ENCODE measurements at places on chromosomes 11 and 22.

- DNase-seq = no peak
Observed at GRCh38 chr11:9815486-9816136, 151.7 kb downstream of the SWAP70 start.

GRCh38 chr11:119350302-119350701, 3.8 kb upstream of the MFRP start:
- DNase-seq = no peak

GRCh38 chr22:19480173-19480568, 451 bp downstream of the CDC45 start:
- no peak for DNase-seq

GRCh38 chr11:95589893-95590612, 199.5 kb downstream of the FAM76B start:
- DNase-seq = no peak

DNA sequence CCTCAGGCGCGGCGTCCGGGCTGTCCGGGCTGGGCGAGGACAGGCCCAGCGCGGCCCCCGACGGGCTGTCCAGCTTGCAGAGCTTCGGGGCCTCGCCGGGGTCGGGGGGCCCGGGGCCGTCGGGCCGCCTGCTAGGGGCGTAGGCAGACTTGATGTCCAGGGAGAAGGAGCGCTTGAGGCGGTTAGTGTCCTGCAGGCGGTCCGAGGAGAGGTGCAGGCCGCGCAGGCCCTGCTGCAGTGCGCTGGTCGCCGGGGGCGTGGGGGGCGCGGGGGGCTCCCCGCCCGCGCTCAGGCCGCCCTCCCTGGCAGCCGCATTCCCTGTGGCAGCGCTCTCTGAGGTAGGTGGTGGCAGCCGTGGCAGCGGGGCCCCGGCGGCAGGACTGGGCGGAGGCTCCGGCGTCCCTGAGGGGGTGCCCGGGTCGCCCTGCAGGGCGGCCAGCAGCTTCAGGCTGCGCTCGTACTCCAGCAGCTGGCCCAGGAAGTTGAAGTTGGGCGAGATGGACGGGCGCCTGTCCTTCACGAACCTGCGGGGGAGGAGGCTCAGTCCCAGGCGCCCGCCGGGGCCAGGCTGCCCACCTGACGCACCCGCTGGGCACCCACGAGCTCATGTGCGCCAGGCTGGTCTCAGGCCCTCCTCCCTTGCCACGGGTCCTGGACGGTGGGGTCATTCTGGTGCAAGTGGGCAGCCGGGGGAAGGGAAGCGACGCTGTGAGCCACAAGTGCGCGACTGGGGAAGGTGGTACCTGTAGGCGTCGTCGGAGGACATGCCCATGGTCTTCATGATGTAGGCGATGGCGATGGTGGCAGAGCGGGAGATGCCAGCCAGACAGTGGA, 14.8 kb downstream of the DUSP8 start:
- DNase-seq = no peak

DNA sequence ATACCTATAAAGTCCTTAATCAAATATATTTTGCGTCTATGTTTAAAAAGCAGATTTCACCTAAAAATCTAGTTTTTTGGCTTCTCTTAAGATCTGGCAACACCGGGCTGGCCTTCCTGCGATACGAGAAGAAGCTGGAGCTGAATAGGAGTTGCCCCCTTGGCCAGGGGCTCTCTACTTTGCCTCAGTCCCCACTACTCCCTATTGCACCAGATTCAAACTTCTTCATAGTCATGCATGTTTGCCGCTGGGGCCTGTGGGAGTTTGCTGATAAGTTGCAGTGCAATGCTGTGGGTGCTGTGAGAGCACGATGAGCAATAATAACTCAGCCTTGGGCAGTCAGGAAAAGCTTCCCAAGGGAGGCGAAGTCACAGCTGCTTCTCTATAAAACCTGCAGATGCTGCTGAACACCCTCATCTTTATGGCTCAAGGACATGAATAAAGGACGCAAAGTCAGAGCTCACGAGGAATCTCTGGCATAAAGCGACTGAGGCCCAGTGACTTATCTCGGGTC, 15.2 kb upstream of the EIF3D start:
- no peak for DNase-seq

GRCh38 chr11:127926721-127927120, 660.6 kb downstream of the ETS1 start:
- no peak for DNase-seq

DNA sequence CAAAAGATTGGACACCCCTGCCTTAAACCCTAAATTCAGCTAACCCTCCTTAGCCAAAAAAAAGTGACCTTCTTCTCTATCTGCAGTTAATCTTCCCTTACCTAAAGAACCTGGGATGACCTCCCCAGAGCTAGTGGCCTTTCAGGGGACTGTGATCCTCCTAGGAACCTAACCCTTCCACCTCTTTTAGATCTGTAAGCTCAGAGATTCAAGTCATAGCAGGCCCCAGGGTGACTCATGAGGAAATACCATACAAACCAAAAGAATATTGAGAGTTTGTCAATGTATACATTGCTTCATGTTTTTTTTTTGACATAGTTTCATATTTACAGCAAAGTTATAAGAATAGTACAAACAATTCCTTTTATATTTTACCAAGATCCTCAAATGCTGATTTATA, 38.3 kb upstream of the CXCR5 start:
- no peak for DNase-seq

GRCh38 chr11:79237091-79237490, 203.7 kb downstream of the TENM4 start:
- DNase-seq = no peak

DNA sequence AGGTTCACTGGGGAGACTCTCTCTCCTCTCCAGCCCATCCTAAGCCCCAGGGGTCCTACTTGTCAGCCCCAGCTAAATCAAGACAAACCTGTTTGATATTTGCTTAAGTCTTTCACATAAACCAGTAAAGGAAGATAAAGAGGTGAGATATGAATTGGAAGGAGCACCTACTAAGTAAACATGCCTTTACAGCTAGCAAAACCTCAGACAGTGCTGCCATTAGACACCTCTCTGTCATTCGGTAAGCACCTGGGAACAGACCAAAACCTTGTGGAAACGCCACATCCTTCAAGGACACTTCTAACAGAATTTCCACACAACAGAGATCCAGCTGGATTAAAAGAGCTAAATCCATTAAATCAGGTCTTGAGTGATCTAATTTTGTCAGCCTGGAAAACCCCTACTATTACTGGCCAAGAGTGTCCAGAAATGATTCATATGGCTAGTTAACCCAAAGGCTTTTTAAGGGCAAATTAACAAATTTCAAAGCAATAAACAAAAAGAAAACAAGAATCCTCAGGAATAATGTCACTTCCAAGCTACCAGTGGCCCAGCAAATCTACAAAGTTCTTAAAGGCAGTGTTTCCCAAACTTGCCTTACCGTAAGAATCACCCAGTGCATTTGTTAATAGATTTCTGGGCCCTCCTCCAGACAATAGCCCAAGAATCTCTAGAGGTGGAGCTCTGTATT, 2.4 kb downstream of the VPS37C start:
- no peak for DNase-seq

DNA sequence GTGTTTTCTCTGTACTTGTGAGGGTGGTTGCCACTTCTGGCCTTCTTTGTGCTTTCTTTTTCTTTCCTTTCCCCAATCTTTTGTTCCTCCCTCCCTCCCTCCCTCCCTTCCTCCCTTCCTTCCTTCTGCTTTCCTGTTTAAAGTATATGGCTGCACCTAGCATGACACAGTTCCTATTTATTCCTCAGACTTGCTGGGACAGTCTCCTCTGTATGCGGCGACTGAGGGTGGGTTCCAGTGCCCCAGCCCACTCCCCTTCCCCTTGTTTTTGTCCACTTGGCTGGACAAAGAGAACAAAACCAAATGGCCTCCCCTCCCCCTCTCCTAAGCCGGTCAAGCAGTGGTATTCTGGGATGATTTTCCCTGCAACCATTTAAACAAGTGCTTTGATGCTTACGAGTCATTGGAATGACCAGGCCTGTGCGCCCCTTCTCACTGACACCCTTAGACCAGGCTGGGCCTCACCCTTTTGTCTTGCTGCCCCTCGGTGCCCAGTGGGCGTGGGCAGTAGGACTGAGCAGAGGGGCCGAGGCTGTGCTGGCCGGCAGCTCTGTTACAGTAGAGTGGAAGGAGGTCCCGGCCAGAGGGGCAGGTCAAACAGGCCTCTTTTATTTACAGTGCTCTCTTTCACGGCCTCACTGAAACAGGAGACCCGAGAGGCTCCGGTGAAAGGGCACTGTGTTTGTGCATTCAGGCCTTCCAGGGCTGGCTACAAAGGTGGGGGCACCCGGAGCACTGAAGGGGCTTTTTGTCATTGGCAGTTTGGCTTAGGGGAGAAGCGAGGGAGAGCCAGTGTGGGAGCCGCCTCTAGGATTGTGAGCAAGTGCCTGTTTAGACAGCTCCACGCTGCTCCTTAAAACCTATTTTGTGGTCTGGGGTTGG, 32.2 kb downstream of the ZBTB16 start:
- no peak for DNase-seq

DNA sequence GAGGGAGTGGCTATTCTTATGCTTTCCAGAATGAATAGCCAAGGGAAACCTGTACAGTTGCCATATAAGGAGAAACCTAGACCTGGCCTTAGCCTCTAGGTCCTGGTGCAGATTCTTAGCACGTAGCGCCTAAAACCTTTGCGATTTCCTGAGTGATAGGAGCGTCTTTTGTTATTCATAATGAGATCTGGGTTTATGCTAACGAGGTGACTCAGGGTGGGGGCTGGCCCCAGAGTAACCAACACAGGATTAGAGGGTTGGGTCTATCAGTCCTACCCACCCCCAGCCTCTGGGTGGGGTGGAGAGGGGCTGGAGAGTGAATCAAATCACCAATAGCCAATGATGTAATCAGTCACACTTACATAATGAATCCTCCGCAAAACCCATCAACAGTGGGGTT, 73.4 kb upstream of the PARVG start:
- no peak for DNase-seq

GRCh38 chr11:19821412-19821875, 108.8 kb downstream of the NAV2 start:
- DNase-seq = no peak

DNA sequence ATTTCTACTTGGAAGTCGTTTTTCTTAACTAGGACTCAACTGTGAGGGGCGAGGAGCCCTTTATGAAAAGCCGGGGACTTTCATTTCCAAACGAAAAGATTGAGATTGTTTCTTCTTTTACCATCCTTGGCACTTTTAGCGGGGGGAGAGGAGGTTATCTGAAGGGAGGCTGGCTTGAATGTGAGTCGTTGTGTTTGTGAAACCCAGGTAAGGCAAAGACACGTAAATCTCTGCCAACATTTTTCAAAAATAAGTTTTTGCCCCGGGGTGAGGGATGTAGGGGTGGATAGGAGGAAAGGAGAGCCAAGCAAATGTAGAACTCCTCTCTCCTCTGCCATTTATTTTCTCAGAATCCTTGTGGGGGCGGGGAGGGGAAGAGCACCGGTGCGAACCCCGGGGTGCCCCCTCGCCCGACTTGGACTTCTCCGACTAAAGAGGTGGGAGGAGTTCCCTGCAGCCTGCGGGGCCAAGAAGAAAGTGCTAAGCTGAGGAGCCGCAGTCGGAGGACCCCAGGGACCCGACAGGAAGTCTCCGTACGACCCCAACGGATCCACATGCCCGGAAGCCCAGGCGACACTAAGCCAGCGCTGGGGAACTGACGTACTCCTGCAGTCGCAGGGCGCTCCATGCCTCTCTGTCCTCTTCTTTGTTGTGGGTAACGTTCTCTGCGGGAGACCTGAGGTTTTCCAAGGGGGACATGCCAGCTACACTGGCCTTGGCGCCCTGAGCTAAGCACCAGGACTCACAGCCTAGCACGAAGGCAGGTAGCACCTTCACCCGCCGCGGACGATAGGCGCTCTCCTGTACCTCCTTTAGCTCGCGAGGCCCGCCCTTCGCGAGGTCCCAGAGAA, 2.4 kb upstream of the WT1 start:
- DNase-seq = no peak

GRCh38 chr22:36073476-36073875, 44.9 kb upstream of the RBFOX2 start:
- no peak for DNase-seq

DNA sequence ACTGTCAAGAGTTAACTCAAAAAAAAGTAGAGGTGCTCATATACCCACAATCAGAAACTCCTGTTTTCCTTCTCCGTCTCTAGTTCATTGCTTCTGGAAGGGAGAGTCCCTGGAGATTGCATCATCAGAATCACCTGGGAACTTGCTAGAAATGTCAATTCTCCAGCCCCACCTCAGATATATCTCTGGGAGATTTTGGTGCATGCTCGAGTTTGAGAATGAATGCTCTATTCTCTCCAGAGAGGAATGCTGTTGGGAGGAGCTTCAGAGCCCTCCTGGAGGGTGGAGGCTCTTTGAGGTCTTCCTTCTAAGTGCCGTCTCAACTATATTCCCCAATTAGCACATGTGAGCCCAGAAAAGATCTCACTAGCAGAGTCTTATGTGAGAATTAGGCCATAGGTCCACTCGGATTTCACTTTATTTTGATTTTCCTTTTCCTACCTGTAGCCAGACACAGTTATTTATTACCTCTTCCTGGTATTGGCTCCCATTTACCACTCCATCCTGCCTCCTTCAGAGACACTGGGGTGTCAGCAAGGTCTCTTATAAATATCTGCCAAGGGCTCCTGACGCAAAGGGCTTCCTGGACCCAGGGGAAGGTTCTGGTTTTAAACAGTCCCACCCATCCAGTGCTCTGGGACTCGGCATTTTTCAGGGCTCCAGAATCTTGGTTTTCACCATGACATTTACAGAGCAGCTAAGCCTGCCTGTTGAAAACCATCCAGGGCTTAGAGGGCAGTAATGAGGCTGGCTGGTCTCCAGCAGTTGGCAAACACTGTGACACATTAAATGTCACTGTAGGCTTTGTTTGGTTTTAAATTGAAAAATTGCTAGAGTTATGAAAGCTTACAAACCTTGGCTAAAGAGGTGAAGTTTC, 136.2 kb downstream of the CD44 start:
- peak; percentile 13 for DNase-seq

GRCh38 chr11:89489930-89490329, 1.2 kb downstream of the NOX4 start:
- DNase-seq = no peak

- DNase-seq = no peak
Observed at GRCh38 chr11:121268581-121268980, 24.0 kb upstream of the SC5D start.

GRCh38 chr11:109914038-109914437, 179.2 kb upstream of the ZC3H12C start:
- DNase-seq = no peak

DNA sequence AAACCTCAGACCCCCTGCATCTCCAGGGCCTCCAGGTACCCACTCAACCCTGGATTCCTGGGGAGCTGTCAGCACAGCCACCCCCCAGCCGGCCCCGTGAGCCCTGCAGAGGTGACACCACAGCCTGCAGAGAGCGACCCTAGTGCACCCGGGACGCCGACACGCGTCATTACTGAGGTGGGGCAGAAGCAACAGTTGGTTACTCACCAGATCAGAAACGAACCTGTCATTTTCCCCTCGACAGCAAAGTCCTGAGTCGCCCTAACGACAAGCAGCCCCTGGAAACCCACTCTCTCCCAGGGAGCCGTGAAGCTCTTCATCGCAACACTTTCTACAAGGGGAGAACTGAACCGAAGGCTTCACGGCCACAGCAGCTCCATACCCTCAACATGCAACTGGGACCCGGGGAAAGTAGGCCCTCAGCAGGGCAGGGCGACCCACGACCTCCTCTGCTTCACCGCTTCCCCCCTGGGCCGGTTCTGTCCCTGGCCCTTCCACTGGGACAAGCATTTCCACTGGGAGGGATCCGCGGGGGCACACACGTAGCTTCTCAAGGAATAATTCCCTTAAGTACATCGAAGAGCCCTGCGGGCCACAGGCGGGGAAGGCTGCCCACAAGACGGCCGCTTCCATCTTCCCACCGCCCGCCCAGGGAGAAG, 1.6 kb downstream of the BRD1 start:
- DNase-seq = no peak

GRCh38 chr22:30474121-30474520, 2.3 kb upstream of the SEC14L3 start:
- no peak for DNase-seq

- no peak for DNase-seq
Observed at GRCh38 chr22:48921411-48921903, 906.2 kb downstream of the BRD1 start.

Data from NCI-H748 treated with DMSO at 0.1 percent for 48 hours (cell line).